ENCODE measurements at places on chromosomes 4 and X. TPM values are rescaled to one million over a fixed set of nuclear protein-coding genes. Genes with fewer than 3 reads are reported as not detected.

DNA sequence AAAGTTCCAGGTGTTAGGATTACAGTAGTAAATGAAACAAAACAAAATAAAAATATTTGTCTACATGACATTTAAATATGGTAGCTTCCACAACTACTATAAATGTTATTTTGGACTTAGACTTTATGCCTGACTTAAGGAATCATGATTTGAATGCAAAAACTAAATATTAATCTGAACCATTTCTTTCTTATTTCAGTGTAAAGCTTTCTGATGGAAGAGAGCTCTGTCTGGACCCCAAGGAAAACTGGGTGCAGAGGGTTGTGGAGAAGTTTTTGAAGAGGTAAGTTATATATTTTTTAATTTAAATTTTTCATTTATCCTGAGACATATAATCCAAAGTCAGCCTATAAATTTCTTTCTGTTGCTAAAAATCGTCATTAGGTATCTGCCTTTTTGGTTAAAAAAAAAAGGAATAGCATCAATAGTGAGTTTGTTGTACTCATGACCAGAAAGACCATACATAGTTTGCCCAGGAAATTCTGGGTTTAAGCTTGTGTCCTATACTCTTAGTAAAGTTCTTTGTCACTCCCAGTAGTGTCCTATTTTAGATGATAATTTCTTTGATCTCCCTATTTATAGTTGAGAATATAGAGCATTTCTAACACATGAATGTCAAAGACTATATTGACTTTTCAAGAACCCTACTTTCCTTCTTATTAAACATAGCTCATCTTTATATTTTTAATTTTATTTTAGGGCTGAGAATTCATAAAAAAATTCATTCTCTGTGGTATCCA is 1.6 kb downstream of the CXCL8 start:
- DNase-seq, result no peak

The SPANXB1 gene
- polyA plus RNA-seq, result not detected

DNA sequence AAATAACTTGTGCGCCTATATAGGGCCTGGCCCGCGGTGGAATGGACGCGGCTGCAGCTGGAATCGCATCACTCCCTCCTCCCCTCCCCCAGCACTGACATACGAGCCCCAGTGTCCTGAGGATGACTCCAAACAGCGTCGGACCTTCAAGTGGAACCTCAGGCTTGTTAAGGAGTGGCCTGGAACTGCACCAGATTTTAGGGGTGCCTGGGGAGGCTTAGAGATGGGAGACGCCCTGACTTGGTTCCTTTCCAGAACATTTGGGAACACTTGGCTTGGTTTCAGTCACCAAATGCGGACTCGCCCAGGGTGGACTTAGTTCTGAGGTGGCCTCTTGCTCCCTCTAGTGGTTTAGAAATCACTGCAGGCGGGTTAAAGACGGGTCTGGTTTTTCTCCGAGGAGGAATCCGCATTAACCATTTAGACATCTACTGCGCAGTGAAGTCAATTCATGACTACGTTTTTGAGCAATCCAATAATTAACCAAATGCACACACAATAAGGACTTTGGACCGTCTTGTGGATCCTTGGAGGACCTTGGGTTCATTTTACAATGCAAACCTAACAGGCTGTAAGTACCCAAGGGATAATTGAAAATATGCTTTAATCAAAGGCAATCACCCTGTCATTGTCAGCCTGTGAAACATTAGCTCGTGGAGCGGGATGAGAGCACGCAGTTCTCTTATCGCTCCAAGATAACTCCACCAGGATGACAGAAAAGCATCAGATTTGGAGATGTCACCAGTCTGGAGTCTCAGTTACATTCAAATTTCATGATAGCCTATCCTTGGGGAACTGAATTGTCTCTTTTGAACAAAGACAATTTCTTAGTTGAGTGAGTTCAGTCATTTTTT is 11.2 kb upstream of the PDGFRA start:
- DNase-seq, result peak; percentile 96

- DNase-seq, result no peak
These were observed 42.1 kb downstream of the AFF1 start for GRCh38 chr4:86976801-86977485.

The GRK4 gene
- 1.9 TPM for polyA plus RNA-seq

The PAK3 gene
- 0.10 TPM for polyA plus RNA-seq

DNA sequence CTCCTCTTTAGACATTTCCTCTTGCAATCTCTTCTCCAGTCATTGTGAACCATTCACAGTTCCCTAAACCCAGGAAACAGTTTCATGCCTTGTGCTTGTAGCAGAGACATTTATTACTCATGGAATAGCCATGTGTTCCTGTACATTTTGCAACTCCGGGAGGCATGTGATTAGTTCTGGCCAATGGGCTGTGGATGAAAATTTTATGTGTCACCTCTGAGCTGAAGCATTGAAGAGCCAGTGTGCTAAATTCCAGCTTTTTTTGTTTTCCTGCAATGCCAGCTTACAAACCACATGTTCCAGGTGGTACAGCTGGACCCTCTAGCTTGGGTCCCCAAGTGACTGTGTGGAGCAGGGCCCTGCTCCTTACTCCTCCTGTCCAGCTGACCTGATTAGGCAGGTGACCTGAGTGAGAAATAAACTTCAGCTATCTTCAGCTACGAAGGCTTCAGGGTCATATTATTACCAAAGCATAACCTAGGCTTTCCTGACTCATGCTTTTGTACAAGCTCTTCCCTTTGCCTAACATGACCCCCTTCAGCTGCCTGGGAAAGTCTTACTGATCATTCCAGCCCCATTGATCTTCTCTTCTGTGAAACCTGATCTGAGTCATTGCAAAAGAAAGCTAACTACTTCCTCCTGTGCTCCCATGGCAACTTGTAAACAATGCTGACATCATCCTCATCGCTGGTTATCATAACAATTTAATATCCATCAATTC is 200.4 kb downstream of the PTTG2 start:
- peak; percentile 40 for DNase-seq

- DNase-seq, result no peak
These were observed 207.0 kb downstream of the NSUN7 start for GRCh38 chr4:40956721-40957255.

- no peak for DNase-seq
These were observed 21.7 kb upstream of the HEPH start for GRCh38 chrX:66142351-66142750.

DNA sequence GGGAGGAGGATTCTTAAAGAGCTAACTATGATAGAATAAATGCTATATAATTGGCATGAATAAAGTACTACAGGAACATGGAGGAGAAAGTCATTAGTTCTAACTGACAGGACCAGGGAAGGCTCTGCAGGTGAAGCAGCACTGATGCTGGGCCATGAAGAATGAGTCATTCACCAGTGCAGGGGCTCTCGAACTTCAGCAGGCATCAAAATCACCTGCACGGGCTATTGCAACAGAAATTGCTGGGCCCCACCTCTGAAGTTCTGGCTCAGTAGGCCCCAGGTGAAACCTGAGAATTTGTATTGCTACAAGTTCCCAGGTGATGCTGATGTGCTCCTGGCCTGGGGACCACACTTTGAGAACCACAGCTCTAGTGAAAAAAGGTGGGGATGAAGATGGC is 33.7 kb downstream of the TMEM150C start:
- DNase-seq, result no peak

DNA sequence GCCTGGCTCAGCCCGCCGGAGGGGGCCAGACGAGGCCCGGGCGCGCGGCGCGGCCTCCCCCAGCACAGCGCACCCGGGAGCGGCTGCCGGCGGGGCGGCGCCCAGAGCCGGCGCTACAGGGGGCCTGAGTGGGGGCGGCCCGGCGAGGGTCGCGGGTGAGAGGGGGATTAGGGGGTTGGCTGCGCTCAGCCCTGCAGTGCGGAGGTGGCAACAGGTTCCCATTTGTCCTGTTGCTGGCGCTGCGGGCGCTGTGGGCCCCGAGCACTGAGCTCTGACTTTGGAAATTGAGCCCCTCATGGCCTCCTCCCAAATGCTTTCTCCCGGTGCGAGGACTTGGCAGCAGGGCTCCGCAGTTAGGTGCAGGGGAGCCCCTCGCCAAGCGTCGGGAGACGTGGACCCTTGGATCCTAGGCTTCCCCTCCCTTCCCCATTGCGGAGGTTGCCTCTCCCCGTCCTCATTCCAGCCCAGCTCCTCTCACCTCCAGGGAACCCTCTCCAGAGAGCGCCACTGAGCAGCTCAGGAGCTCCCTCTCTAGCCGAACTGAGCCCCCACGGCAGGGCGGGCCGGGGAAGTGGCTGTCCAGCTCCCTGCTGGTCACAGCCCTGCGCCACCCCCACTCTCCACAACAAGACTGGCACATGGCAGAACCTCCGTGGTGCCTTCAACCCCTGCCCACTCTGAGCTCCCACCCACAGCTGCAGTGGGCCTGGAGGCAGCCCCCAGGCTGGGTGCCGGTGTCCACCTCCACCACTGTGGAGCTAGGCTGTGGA is 2.5 kb upstream of the DUSP9 start:
- no peak for DNase-seq

DNA sequence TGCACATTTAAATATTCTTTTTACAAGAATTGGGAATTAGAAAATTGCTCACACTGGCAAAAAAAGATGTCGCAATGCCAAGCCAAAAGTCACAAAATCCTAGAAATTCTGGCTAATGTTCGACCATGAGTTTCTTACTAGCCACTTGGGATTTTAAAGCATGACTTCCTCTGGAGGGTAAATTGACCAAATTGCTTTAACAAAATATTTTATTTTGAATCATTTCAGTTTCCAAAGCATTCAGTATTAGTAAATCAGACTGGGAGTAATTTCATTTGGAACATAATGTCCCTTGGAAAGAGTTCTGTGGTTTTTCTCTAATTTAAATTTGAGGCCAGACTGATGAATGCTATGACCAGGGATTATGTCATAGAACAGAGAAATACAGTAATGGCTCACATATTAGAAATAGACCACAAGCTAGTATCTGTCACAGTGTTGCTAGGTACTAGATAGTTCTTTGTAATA is 7.6 kb upstream of the CXCL5 start:
- DNase-seq, result no peak

The F11 gene
- 3.2 TPM for polyA plus RNA-seq

GRCh38 chr4:101192244-101192643 is 155.1 kb downstream of the PPP3CA start:
- no peak for DNase-seq

The MMRN1 gene
- 17.1 TPM for polyA plus RNA-seq

DNA sequence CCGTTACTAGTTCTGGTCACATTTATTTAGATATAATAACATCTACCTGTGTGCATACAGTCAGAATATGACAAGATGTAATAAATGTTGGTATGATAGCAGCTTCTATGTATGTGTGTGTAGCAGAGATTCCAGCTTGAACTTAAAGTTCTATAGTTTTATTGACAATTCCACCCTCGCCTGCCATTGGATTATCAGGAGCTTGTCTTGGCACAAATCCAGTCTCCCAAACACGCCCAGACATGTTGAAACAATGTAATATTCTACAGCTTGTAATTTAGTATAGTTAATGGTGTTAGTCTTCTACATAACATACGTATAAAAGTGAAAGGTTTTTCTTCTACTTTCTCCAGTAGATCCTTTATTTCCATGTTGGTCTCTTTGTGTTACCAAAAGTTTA is 44.4 kb downstream of the BBS12 start:
- no peak for DNase-seq

DNA sequence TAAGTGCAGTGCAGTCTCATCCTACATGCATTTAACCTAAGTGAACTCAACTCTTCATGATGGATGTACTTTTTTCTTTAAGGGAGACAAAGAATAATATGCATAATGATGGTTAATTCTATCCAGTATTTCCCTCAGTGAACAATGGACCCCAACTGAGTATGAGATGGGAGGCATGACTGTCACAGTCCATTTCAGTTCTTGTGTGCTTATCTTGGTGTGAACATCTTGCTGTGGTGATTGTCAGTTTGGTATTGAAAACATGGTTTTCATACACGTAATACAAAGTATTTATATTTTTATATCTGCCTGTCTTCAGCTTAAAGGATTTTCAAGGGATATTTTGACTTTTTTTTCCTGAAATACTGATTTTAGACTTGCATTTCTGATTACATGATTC is 72.0 kb upstream of the NDUFC1 start:
- DNase-seq, result no peak

DNA sequence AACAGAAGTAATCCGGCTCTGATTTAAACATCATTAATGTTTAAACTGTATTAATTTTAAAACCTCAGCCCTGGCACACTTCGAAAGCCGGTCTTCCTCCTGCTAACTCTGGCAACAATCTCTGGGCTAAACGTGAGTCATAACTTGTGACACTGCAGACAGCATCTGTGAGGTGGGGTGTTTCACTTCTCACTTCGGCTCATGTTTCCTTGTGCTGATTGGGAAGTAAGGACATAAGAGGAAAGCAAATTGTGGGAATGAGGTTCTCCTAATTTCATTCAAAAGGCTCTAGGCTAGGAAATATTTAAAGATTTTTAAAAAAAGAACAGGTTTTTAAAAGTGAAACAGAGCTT is 139.9 kb upstream of the USP9X start:
- no peak for DNase-seq

GRCh38 chrX:100376576-100376975 is 33.5 kb downstream of the PCDH19 start:
- no peak for DNase-seq

- no peak for DNase-seq
These were observed 39.0 kb downstream of the STX18 start for GRCh38 chr4:4502694-4503311.

DNA sequence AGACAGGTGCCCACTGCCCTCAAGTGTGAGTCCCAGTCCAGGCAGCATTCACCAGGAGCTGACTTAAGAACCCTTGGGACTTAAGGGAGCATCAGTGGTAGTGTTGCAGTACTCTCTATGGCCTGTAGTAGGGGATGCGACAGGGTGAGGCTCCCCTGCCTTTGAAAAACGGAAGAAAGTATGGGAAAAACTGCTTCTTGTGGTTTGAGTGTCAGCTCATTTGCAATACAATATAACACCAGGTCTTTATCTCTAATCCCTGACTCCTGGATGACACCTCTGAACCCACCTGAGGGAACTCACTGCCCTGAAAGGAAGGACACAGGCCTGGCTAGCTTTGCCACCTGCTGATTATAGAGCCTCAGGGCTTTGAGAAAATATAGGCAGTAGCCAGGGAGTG is 176.0 kb downstream of the SMARCA1 start:
- no peak for DNase-seq

GRCh38 chrX:153611298-153612095 is 12.6 kb upstream of the CCNQ start:
- DNase-seq, result no peak

DNA sequence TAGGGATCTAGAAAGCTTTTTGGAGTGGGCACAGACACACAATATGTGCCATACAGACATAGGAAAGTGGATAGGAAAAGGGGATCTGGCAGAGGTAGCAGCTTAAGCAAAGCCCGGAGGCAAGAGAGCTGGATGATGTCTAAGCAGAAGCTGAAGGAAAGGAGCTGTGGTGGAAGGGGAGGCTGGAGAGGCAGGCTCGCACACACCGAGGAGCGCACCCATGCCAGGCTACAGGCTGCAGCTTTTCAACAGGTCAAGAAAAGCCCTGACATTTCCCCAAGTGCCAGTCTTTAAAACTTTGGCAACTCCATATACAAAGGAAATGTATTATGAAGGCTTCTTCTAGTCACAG is 67.4 kb downstream of the SOWAHB start:
- no peak for DNase-seq

The ZNF157 gene
- 0.10 TPM for polyA plus RNA-seq

DNA sequence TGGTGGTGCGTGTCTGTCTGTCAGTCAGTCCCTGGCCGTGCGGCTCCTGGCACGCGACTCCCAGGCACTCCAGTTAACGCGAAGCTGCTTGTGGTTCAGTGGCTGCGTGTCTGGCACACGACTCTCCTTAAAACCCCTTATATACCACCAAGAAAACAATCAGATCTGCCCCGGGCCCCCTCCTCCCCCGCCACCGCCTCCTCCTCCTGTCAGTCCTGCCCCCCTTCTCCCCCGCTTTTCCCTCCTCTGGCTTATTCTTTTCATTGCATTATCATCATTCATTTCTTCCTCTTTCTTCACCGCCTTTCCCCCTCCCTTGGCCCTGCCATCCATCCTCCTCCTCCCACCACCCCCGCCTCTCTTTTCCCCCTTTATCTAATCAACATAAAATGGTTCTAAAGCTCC is at the start of gene NEUROG2:
NEUROG2 (minus strand) TSS at position 115 of the 405 bp plus-strand sequence. CDS start 705 bp downstream, outside the sequence.
- DNase-seq, result no peak
